ENCODE measurements at places on chromosomes 16 and 17.
A peak's percentile ranks its signal among the peaks of the same experiment; 100 is the strongest.

GRCh38 chr16:27154705-27155521 lies 48.4 kb upstream of the KDM8 start:
- peak; percentile 48 for DNase-seq

DNA sequence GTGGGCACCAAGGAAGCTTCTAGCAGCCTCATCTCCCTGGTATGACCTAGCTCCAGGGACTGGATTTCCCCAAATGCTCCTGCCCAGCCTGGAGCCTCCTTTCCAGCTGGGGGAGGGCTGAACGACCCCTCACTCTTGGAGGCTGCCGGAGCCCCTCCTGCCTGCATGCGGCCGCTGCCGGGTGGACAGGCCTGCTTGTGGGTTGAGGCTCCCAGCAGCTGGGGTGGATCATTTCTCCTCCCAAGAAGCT lies 213.6 kb downstream of the SEC14L1 start:
- DNase-seq: no peak

DNA sequence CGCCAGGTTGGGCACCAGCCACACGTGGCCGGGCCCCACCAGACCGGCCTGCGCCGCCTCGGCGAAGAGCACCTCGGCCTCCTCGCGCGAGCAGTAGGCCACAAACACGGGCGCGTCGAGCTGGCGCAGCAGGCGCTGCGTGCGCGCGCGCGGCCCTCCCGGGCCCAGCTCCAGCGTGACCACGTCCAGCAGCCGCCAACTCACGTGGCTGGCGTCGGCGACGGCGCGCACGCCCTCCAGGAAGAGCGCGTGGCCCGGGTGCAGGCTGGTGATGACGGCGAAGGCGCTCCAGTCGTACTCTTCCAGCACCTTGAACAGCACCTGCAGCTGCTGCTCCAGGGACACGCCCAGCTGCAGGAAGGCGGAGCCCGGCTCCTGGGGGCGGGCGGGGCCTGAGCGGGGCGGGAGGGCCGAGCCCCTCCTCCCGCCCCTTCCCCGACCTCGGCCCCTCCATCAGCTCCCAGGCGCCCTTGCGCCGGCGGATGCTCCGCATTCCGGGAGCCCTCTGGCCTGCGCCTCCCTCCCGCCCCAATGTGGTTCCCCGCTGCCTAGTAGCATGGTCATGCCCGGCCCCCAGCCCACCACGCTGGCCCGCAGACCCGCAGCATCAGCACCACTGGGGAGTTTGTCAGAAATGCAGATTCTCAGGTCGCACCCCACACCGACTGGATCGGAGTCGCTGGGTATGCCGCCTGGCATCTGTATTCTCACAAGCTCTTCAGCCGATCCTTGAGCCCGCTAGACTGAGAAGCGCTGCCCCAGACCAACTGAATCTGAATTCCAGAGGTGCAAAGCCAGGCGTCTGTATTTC lies 7.2 kb downstream of the GRIN2C start:
- DNase-seq: peak; percentile 48

DNA sequence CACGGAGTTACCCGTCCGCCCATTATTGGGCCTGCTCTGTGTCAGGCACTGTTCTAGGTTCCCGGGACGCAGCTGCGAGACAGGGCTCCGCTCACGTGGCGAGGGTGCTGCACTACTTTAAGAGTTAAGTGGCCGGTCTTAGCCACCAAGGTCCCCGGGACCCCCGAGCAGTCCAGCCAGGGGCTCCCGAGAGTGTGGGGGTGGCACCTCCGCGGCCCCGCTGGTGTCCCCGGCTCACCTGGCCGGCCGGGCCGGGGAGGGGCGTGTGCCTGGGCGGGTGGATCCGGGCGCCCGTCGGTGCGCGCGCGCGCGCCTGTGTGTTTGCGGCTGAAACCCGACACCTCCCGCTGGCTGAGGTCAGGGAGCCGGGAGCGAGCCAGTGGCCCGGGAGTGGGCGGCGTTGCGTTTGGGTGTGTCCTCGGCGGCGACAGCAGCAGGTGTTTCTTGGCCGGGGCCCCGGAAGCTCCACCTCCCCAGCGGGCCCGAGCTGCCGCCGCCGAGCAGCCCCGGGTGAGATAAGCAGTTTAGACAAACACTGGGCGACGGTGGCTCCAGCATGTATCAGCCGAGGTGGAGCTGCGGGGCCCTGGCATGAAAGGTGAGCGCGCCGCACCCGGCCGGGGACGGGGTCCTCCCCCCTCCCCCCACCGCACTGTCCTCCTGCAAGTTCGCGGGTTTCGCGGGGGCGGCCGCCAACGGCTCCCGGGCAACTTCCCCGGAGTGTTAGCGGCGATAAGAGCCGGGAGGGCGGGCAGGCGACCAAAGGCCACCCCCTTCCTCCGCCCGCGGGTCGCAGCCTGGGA lies at the start of gene GSE1:
Gene GSE1 (plus strand): TSS at position 522 of the 803 bp plus-strand sequence. CDS start 70 bp downstream, at position 592.
- DNase-seq: peak; percentile 43

DNA sequence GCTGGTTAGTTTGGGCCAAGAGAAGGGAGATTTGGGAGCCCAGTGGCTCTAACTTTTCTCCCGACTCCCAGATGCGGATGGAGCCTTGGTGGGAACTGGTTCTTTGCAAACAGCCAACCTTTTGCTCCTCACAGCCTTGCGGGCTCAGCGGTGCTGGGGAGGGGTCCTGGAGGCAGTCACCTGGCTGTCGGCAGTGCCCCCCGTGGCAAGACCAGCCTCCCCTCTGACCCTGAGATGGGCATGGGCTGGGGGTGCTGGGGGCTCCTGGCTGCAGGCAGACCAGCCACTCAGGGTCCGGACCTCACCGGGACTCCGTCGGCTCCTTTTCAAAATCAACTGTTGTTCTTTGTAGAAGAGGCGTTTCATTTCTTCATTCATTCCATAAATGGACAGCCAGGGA lies 21.7 kb upstream of the GSE1 start:
- no peak for DNase-seq

- no peak for DNase-seq
Measured at GRCh38 chr16:1909561-1910231, 8.5 kb downstream of the HS3ST6 start.

DNA sequence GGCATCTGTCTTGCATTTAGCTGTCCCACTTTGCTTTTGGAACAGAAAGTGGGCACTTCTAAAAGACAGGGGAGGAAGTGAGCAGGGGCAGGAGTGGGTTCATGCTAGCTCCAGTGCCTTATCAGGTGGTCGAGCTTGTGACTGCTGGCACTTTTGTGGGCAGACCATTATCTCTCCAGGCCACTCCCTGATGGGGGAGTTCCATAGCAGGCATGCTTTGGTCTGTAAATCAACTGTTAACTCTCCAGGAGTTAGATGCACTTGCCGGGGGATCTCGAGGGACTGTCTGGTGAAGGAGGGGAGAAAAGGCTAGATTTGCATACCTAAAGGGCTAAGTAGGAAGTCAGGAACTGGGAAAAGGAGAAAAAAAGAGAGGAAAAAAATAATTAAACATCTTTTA lies 9.3 kb upstream of the CARD14 start:
- no peak for DNase-seq

DNA sequence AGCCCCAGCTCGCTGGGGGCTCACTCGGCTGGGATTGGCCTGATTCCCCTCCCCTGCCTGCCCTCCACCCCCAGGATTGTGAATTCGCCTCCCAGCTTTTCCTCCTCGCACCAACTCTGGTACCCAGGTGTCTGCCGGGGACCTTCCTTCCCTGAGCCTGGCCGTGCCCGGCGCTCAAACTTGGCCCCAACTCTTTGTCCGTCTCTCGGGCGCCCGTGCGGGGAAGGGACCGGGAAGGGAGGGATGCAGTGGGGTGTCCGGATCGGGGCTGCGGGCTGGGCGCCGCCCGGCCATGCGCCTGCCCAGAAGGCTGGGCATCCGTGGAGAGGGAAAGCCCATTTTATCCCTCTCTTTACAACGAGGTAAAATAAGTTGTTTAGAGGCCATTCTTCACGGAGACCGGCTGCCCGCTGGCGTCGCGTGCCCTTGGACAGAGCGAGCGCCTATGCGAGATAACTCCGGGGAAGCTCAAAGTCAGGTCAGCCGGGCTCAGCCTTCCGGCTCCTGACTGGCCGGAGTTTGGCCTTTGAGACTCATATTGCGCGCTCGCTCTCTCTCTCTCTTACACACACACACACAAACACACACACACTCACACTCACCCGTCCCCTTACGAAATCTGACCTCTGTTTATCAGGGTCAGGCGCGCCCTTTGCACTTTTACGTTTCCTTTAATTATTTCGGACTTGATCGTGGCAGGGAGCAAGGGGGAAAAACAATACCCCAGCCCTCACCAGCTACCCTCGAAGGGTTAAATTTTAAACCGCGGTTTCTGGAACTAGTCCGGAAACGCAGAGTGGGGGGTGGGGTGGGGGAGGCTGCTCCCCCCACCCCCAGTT lies 774 bp upstream of the MAF start:
- peak; percentile 22 for DNase-seq

DNA sequence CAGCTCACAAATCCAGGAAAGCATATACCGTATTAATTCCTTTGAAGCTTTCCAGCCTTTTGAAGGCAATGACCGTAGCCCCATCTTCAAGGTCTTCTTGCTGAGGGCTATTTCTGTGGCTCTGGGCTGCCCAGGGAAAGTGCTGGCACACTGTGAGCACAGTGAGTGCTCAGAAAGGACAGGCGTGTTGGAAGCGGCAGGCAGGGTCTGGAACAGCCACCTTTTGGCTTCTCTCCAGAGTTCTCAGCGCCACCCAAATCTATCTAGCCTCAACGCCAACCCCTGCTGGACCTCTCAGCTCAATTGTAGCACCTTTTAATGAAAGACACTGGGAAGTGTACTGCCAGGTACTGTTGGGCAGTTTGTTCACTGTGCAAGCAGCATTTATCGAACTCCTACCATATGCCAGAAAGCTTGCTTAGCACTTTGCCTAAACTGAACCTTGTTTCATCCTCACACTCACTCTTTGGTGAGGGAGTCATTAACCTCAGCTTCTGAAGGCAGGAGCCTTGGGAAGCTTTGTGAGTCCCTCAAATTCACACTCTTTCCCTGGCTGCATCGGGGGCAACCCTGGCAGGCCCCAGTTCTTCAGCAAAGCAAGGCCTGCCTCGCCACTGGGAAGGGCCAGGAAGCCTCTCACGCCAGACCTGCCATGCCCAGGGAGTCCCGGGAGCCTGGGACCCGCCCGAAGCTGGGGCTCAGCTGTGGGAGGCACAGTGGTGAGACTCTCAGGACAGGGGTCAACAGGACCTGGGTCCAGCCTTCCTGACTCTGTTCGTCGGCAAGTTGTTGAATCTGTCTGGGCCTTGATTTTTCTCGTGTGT lies 13.5 kb upstream of the CIBAR2 start:
- DNase-seq: no peak

DNA sequence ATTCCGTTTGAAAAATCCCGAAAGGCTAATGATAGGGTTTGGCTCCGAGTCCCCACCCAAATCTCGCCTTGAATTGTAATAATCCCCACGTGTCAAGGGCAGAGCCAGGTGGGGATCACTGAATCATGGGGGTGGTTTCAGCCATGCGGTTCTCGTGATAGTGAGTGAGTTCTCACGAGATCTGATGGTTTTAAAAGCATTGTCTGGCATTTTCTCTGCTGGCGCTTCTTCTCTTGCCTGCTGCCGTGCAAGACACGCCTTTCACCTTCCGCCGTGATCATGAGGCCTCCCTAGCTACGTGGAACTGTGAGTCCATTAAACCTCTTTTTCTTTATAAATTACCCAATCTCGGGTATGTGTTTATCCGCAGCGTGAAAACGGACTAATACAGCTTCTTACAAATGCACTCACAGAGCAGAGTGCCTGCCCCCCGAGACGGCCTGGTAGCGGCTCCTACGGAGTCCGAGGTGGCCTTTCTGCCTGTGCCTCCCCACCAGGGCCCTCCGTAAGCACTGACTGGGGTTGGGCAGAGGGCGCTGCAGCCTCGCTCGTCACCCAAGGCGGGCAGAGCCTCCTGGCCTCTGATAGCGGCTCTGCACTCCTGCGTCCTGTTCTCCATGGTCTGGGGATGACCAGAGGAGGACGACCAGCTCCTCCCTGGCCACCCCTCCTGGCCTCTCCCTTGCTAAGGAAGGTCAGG lies 131.7 kb downstream of the FOXL1 start:
- no peak for DNase-seq

DNA sequence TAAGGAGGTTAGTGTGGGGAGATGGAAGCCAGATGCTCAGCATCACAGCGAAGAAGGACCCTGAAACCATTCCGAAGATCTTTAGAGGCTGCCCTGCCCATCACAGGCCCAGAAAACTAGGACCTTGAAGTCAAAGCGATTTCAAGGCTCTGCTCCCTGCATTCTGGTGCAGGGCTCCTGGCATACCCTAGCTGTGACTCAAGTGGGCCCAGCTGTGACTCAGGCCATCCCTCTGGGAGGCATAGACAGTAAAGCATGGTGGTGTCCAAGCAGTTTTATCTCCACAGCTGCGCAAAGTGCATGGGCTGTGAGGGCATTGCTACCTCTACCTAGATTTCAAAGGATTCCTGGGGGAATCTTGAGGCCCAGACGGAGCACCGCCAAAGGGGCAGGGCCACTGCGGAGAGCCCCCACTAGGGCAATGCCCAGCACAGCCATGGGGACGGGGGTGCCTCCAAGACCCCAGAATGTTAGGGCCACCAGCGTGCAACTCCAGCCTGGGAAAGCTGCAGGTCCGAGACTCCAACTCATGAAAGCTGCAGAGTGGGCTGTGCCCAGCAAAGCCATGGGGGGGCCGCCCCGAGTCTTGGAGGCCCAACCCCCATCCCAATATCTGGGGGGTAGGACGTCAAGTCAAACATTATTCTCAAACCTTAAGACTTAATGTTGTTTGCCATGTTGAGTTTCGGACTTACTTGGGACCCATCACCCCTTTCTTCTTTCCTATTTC lies 11.7 kb upstream of the ZNF594 start:
- DNase-seq: no peak

DNA sequence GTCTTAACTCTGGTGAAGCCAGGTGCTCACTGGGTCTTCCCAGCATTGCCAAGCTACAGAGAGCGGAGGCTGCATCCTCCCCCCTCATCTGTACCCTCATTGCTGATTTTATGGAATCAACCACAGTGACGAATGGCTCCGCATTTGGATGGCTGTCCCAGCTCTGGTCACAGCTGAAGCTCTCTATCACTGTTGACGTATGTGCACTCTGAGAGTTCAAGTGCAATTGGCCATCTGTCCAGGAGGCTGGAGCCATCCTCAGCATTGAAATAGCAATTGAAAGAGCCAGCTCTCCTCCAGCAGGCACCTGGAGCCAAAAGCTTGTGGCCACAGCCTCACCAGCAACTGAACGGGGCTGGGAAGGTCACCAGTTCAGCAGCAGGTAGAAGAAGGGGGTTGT lies 494.1 kb downstream of the TMEM114 start:
- DNase-seq: no peak

- DNase-seq: peak; percentile 35
Measured at GRCh38 chr16:88691924-88692560, 5.7 kb upstream of the SNAI3 start.

GRCh38 chr17:80421381-80422090 lies 6.6 kb downstream of the ENDOV start:
- no peak for DNase-seq

DNA sequence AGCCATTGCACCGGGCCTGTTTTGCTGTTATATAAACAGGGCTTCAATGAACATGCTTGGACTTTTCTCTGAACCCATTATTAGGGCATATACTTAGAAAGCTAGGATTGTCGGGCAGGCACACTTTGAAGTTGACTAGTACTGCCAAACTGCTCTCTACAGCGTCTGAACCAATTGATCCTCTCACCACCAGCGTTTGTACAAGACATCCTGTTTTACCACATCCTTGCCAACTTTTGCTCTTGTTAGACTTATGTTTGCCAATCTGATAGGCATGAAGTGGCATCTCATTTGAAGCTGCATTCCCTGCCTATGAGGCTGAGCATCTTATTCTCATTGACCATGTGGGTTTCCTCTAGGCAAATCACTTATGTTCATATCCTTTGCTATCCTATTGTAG lies 7.4 kb upstream of the PPP1R9B start:
- DNase-seq: no peak

All from activated T-helper 1 cell treated with Interleukin-2 at 50 U/mL for 16 hours (primary cell).